Activated CD4-positive, alpha-beta T cell treated with anti-CD3 and anti-CD28 coated beads, Interleukin-2, Interleukin-4, amounts not matched to agents 100 ng/mL and 50 ng/mL, durations not matched to agents 16 hours and 8 hours (primary cell): ENCODE measurements at places on chromosomes 12 and 14.

DNA sequence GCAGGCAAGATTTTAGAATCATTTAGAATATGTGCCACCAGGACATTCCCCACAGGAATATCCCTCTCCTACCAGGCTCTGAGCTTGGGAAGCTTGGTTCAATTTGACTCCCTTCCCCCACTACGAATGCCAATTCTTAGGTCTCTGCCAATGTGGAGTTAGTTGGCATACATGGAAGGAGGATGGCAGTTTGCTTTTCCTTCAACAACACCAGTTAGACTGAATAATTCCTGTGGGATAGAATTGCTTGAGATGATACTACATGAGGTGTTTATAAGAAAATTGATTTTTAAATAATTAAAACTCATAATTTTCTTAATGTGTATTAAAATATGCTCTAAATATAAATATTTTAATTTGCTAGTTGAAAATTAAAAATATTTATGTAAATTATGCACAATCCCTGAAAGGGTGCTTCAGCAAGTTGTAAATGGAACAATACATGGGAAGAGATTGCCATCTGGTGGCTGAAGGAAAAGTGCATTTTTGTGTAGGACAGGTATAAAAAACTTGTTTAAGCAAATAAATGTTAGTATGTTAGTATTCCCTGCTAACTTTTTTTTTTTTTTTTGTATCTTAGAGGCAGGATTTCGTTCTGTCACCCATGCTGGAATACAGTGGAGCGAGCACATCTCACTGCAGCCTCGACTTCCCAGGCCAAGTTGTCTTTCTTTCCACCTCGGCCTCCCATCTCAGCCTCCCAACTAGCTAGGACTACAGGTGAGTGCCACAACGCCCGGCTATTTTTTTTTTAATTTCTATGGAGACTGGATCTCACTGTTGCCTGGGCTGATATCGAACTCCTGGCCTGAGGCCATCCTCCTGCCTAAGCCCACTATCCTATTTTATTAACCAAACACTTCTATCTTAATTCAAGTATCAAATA lies 25.8 kb upstream of the STRAP start:
- DNase-seq, result peak; percentile 57

DNA sequence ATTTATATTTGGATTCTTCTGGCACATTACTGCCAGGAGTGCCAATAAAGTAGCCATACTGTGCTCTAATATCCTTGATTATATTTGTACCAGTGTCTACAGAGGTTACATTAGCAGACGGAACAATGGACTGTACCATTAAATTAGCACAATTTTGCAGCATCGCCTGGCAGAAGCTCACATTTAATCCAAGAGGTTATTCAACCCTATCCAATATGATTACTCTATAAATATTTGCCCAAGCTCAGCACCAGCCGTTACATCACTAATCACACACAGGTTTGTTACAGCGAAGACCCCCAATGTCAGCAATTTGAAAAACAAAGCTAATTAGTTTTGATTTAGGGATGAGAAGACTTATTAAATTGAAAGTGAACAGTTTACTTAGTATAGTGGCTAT lies 16.9 kb upstream of the MGST1 start:
- DNase-seq, result no peak

- DNase-seq, result no peak
Observed at GRCh38 chr12:2288001-2288400, 235.2 kb downstream of the CACNA1C start.

GRCh38 chr14:103296987-103297386 lies 37.0 kb upstream of the EIF5 start:
- DNase-seq, result no peak

GRCh38 chr12:12817616-12818015 lies 4.5 kb downstream of the DDX47 start:
- DNase-seq, result no peak

GRCh38 chr14:64680013-64680713 lies 24.1 kb upstream of the PLEKHG3 start:
- DNase-seq, result no peak

DNA sequence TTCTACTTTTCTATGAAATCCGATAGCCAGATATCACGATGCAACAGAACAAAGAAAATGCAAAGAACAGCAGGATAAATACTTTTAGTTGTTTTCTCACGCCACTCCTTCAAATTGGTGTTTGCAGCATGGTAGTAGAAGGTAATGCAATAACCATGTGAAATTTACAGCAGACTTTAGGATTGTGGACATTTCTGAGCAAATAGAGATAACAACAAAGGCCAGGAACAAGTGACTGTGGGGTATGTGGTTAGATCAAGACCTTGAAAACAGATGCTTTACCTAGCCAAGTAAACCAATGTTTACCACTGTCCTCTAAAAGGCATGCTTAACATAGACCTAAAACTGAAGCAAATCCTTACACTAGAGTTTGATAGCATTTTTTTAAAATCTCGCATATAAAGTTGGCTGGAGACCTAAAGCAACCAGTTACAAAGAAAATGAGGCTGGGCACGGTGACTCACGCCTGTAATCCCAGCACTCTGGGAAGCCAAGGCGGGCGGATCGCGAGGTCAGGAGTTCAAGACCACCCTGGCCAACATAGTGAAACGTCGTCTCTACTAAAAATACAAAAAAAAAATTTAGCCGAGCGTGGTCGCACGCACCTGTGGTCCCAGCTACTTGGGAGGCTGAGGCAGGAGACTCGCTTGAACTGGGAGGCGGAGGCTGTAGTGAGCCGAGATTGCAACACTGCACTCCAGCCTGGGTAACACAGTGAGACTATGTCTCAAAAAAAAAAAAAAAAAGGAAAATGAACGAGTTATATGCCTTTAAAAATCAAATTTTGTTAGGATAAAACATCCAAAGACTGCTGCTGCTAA lies 123.2 kb upstream of the FOXN3 start:
- DNase-seq, result no peak

GRCh38 chr14:104776961-104777807 lies 18.4 kb downstream of the AKT1 start:
- DNase-seq, result no peak

DNA sequence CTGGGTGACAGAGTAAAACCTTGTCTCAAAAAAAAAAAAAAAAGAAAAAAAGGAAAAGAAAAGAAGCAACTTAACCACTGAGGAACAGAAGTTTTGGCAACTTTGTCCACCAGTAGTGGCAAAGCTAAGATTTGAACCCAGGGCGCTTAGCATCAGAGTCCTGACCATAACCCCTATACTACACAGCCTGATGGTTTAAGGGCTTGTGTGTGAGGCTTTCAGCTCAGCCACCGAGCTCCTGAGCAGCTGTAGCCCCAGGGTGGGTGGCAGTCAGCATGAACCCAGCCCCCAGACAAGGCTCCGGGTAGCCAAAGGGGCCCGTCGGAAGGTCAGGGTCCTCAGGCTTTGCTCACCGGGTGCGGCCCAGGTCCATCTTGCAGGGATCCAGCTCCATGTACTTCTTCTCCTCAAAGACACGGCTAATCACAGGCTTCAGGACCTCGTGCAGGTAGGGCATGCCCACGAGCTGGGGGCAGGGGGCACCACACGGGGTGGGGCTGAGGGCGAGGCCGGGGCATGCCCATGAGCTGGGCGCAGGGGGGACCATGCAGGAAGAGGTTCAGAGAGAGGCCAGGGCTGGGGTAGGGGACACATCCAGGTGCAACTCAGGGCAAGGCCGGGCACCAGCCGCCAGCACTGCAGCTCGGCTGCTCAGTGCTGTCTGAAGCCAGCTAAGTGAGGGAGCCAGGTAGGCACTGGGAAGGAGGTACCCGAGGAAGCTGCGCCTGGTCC lies 20.9 kb downstream of the RASAL1 start:
- DNase-seq, result no peak

- no peak for DNase-seq
Observed at GRCh38 chr12:131740626-131741025, 29.7 kb downstream of the SFSWAP start.

DNA sequence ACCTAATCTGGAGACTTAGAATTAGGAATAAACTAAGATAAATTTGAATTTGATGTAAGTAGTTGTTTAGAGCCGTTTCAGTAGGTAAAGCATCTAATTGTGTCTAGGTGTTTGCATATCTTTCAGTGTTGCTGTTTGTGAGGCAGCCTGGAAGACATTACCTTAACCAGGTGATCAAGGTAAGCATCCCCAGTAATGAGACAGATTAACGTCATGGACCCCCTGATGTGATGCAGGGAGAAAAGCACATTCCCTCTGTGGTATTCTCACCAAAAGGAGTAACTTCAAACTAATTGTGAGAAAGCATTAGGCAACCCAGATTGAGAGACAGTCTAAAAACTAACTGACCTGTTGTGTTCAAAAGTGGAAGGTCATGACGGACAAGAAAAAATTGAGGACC lies 251.6 kb downstream of the NUAK1 start:
- no peak for DNase-seq

- DNase-seq, result no peak
Observed at GRCh38 chr14:101969481-101969880, 5.1 kb downstream of the DYNC1H1 start.

DNA sequence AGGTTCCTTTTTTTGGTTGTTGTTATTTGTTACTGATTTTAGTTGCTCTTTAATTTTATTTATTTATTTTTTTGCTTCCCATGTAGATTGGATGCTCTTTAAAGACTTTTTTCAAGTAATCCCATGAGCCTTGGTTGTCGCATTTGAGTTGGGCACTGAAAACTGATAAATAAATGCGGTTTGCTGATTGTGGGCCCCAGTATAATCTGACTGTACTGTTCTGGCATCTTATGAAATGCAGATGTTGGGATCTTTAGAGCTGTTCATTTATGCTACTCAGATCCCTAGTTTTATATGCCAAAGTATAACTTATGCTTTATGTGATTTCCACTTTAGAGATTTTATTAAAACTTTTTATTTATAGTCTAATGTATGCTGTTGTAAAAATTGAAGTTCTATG lies 33.3 kb downstream of the WNK1 start:
- DNase-seq, result no peak

DNA sequence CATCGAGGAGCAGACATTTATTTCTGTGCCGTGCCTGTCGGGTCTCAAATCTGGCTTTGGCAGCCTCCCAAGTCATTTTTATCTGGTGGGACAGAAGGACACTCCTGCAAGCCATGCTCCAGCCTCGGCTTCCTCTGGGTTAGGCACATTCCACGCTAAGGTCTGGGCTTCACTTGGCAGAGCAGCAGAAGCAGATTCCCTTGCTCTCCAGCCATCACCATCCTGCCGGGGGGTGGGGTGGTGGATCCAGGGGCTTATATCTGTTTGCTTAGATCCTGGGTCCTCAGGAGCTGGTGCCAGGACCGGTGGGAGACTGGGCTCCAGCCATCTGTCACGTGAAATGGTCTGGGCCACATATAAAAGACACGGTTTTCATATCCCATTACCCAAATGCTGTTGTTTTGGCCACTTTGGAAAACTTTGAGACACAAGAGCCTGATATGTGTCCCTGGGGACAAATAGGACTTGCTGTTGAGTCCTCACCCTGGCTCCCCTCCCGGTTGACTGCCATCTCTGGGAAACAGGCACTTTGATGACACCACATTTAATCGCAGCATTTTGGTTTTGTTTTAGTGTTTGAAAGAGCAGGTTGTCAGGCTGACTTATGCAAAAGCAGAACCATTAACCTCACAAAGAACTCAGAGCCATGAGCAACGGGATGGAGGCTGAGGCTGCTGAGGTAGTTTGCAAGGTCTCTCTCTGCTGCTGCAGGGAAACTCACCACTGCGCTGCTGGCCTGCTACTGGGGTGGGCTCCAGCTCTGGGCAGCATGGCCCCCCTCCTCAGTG lies 69.6 kb upstream of the PRMT8 start:
- no peak for DNase-seq

- DNase-seq, result peak; percentile 58
Observed at GRCh38 chr12:92539976-92540781, 162.6 kb upstream of the PLEKHG7 start.
